ENCODE measurements at places on chromosomes 7 and 10. TPM values are rescaled to one million over a fixed set of nuclear protein-coding genes. Genes with fewer than 3 reads are reported as not detected.

The KCNIP2 gene
- 1.6 TPM for total RNA-seq

DNA sequence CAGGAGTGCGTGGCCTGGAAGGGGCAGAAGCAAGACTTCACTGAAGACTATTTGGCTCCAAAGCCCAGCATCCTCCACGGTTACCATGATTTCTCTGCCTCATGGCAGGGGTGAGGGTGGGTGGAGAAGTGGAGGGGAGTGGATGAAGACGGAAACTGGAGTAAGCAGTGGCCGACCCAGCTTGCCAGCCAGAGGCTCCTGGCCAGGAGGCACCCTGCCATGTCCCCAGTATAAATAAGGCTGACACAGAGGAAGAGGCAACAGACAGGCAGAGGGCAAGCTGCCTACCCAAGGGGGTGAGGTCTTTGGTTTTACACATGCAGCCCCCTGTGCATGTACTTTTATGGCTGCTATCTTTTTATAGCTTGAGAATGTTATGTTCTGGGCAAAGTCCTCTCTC, 102.6 kb upstream of the TBX20 start:
- no peak overlapping the region for H3K27ac ChIP-seq
- DNase-seq, result no peak
- no peak overlapping the region for H3K4me3 ChIP-seq
- no peaks in the 10 kb centered on the region for H3K4me1 ChIP-seq
- no peaks in the 10 kb centered on the region for H3K36me3 ChIP-seq

- H3K27ac ChIP-seq, result no peak overlapping the region
- H3K4me1 ChIP-seq, result no peaks in the 10 kb centered on the region
- peaks cover 65% of the 10 kb centered on the region for H3K36me3 ChIP-seq
- DNase-seq, result no peak
- H3K27me3 ChIP-seq, result no peaks in the 10 kb centered on the region
- H3K4me3 ChIP-seq, result no peak overlapping the region
Measured at GRCh38 chr10:50480054-50481007, 143.4 kb downstream of the SGMS1 start.

DNA sequence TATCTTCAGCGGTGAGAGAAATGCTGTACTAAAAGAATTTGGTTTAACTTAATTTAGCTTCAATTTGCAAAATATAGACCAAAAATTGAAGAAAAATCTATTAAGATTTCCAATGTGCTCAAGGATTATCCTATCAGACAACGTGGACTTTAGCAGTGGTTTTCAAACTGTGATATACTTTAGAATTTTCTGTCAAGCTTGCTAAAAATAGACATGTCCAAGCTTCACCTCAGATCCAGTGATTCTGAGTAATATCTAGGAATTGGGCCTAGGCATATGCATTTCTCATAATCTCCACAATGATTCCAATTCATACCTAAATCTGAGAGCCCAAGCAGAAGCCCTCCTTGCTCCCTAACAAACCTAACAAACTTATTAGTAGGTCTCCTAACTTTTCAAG, 3.4 kb downstream of the WASL start:
- H3K36me3 ChIP-seq, result peaks cover 13% of the 10 kb centered on the region
- H3K27ac ChIP-seq, result no peak overlapping the region
- DNase-seq, result no peak
- no peak overlapping the region for H3K4me3 ChIP-seq

GRCh38 chr7:37342176-37342687, 106.4 kb downstream of the ELMO1 start:
- no peaks in the 10 kb centered on the region for H3K27me3 ChIP-seq
- no peak for DNase-seq
- H3K36me3 ChIP-seq, result peaks cover 31% of the 10 kb centered on the region

GRCh38 chr10:6494936-6495592, 85.0 kb downstream of the PRKCQ start:
- peaks cover 48% of the 10 kb centered on the region for H3K36me3 ChIP-seq
- H3K27me3 ChIP-seq, result no peaks in the 10 kb centered on the region
- DNase-seq, result peak; percentile 84
- H3K4me1 ChIP-seq, result peaks cover 30% of the 10 kb centered on the region

- peaks cover 5% of the 10 kb centered on the region for H3K4me1 ChIP-seq
- peaks cover 93% of the 10 kb centered on the region for H3K27me3 ChIP-seq
- H3K27ac ChIP-seq, result no peak overlapping the region
- peak; percentile 56 for DNase-seq
- peaks cover 4% of the 10 kb centered on the region for H3K36me3 ChIP-seq
Measured at GRCh38 chr7:8436965-8437364, 3.6 kb downstream of the NXPH1 start.

GRCh38 chr10:23657677-23658076, 218.8 kb downstream of the OTUD1 start:
- no peak for DNase-seq
- H3K36me3 ChIP-seq, result no peaks in the 10 kb centered on the region
- no peak overlapping the region for H3K4me3 ChIP-seq
- H3K4me1 ChIP-seq, result no peaks in the 10 kb centered on the region

All from activated CD8-positive, alpha-beta memory T cell treated with anti-CD3 and anti-CD28 coated beads, Interleukin-2, amount 10 ng/mL, durations not matched to agents 7 days and 5 days (primary cell).